Activated T-helper 1 cell treated with anti-CD3 and anti-CD28 coated beads, Interleukin-2, amount 50 U/mL, for 16 hours (primary cell): ENCODE measurements at places on chromosomes 7 and 10.

DNA sequence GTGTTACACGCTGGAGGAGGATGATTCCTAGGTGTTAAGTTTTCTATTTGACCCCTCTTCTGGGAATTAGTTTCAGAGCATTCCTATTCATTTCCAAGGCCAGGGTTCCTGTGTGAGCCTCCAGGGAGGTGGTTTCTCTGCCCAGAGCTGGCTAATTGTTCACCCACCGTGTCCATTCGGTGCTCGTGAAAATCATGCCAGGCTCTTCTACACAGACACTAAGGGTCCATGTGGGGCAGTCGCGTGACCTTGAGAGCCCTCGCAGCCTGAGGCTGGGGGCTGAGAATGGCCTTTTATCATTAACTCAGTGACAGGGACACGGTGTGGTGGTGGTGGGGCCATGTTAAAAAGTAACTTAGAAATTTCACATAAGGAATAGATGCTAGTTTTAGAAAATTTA is 83.7 kb downstream of the EMX2 start:
- DNase-seq, result no peak

DNA sequence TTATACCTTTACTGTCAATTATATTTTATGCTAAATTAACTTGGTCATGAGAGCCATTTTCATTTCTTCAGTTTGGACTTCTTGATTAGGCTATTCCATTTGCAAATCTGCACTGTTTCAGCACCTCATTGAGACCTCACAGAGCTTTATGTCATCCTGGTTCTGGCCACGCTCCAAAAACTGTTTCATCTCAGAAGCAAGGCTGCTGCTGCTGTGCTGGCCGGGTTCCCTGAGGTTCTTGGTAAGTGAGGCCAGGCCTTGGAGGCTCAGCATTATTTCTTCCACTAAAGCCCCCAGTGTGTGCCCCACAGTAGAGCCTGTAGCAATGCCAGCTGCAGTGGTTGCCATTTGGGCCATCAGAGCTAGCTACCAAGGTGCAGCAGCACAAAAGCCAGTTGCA is 7.8 kb upstream of the ZNF485 start:
- no peak for DNase-seq

- DNase-seq, result no peak
Measured at GRCh38 chr7:1122832-1123501, 35.1 kb downstream of the GPER1 start.

DNA sequence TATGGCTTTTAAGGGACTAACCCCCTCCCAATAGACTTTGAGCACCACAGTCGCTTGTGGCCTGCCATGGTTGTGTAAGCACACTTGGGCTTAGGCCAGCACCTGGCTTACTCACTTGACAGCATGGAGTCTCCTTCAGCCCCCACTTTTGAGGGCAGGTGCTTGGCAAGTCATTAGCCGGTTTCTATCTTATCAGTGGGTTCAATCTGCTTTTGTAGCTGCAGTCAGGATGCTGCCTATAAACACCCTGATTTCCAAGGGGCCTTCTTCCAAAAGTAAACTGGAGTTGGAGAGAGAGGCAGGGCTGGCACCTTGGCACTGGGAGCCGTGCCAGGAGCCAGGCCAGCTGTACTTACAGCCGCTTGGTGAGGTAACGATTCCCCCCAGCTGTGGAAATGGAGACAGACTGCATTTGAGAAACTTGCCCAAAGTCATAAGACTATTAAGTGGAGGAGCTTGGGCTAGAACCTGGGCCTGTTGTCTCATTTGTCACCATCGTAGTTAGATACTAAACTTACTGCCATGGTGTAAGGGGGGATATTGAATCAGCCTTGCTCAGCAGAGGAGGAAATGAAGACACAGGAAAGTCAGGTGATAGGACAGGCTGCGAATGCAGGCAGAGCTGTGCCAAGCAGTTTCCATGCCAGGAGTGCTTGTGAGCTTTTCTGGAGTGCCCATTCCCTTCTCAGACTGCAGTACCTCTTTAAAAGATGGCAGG is 92.2 kb upstream of the EFCAB10 start:
- no peak for DNase-seq

DNA sequence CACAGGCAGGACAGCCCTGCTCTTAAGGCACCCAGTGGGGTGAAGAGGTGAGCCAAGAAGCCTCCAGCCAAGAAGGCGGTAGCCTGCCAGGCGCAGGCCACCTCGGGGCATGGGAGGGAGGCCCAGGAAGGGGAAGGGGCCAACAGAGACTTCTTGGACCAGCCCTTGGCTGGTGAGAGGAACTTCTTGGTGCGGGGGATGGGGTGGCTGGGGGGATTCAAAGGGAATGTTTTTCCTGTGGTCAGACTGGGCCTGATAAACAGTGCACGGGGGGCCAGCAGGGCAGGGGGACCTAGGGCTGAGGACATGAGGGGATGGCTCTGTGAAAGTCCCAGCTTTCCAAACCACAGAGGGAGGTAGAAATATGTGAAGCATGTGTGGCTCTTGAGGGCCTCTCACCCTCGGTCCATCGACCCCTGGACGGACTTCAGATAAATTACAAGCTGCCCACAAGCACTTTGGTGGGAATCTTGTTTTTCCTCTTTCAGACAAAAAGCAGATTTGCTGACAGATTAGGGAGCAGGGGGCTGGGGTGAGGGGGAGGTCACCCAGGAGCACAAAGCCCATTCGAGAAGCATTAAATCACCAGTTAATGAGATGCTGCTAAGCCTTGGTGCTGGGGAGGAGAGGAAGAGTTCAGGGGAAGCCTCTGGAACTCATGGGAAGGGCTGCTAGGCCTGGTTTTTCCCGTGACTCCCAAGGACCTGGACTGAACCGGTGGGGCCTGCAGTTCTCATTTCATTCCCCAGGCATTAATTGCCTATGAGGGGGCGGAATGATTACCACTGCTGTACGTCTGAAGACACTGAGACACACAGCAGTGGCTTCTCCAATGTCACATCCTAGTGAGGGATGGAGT is 11.3 kb downstream of the CRYGN start:
- DNase-seq, result no peak

- no peak for DNase-seq
Measured at GRCh38 chr10:24370877-24371276, 161.9 kb downstream of the KIAA1217 start.

DNA sequence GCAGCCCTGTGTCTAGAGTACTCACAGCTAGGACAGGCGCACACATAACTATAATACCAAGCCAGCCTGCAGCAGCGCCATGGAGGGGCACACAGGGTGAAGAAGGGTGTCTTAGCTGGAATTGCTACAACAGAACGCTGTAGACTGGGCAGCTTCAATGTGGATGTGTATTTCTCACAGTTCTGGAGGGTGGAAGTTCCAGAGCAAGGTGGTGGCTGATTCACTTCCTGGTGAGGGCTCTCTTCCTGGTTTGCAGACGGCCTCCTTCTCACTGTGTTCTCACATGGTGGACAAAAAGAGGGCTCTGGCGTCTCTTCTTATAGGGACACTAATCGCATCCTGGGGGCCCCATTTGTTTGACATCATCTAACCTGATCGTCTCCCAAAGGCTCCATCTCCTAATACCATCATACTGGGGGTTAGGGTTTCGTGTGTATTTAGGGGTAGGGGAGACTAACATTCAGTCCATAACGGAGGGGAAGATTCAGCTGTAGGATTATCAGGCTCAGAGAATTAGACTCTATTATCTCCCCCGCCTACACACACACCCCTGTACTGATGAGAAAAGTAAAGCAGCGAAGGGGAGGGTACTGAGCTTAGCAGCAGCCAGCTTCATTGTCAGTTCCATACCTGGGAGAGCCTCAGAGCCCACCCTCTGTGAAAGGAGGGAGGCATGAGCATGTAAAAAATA is 289.1 kb downstream of the CCDC3 start:
- DNase-seq, result no peak

DNA sequence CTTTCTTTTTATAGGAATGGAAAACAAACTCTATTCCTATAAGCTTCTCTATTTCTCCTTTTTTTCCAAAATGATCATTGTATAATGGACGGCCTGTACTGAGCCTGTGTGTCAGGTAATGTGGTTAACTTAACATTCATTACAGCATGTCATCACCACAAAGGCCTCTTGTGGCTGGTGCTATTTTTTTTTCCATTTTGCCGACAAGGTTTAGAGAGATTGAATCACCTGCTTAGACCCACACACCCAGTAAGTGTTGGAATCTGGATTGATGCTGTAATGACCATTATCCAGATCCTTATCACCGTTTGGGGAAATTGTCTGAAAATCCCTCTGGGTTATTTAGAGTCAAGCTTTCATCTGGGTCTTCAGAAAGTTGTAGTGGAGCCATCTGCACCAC is 18.5 kb downstream of the AKR1B15 start:
- no peak for DNase-seq

DNA sequence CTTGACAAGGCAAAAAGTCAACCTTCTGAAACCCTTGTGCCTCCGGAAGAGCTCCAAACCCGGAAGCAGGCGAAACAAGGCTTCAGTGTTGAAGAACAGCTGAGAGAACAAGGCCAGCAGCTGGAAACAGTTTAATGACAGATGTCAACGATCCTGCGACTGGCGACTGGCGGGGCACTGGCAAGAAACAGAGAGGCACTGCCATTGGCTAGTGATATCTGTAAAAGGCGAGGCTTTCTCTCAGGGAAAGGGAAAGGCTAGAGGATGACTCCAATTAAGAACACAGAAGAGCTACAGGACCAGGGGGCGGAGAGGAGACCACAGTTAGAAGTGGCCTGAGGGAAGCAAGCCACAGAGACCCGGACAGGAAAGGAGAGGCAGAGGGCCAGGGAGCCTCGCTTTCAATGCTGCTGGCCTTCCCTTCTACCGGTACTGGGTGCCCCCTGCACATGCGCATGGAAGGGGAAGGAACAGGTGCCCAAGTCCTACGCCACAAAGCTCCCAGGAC is 19.4 kb downstream of the ITGB1 start:
- DNase-seq, result no peak

GRCh38 chr7:84264396-84264795 is 69.8 kb upstream of the SEMA3A start:
- no peak for DNase-seq

DNA sequence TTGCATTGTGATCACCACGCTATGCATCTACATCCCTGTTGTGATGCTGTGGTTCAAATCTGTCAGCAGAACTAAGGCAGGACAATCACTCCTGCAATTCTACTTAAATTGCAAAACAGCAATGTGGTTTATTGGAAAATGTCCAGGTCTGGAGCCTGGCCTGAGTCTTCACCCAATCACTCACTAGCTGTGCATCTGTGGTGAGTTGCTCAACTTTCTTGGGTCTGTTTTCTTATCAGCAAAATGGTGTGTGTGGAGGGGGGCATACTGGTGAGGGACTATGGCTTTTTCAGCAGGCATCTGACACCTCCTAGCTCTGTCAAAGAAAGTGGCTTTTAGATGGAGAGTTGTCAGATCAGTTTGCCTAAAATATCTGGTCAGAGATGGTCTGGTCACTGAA is 108.3 kb upstream of the FEZF1 start:
- no peak for DNase-seq

- no peak for DNase-seq
Measured at GRCh38 chr10:10677479-10677878, 340.2 kb upstream of the CELF2 start.

- no peak for DNase-seq
Measured at GRCh38 chr7:129343099-129343700, 91.0 kb upstream of the STRIP2 start.

GRCh38 chr10:117166418-117167345 is 28.6 kb upstream of the VAX1 start:
- DNase-seq, result no peak

DNA sequence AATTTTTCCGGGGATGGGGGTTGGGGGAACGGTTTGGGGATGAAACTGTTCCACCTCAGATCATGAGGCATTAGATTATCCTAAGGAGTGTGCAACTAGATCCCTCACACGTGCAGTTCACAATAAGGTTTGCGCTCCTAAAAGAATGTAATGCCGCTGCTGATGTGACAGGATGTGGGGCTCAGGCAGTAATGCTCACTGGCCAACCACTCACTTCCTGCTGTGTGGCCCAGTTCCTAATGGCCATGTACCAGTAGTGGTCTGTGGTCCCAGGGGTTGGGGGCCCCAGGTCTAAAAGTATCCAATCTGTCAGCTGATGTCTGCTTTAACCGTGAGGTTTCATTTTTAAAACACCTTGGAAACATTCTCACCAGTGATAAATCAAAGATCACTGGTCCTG is 2.2 kb downstream of the STN1 start:
- DNase-seq, result no peak

DNA sequence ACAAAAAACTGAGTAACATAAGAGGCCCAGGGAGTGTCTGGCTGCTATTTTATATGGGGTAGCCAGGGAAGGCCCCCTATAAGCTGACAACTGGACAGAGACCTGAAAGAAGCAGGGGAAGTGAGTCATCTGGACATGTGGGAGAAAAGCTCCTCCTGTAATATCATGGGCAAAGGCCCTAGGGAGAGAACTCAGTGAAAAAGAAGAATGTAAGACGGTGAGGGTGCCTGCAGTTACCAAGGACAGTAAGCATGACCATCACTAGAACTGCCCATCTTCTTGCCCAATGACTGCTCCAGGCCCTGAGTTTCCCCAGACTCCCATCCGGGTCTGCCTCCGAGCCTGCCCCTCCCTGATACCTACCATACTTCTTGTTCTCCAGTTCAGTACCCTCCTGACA is 2.3 kb downstream of the ELMO1 start:
- DNase-seq, result no peak
